ENCODE measurements at places on chromosomes 7 and 10.
A peak's percentile ranks its signal among the peaks of the same experiment; 100 is the strongest.

DNA sequence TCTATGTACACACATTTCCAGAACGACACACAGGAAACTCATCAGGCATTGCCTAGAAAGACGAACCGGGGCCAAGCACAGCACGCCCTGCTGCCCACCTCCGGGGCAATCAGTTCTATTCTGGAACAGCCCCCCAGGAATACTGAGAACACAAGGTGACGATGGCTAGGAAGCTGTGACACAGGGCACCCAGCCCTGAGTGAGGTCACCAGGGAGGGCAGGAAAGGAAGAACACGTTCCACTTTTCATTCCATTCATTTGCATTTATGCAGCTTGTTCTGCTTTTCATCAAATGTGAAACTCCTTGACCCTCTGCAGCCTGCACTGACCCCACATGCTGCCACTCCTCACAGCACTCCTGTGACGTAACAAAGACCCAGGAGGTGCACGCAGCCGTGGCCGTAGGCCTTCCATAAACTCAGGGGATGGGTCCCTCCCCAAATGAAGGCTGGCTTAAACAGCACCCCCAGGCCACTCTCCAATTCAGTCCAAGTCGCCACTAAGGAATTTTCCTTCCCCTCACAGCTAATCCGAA, 28.9 kb downstream of the MAD1L1 start:
- DNase-seq: no peak

DNA sequence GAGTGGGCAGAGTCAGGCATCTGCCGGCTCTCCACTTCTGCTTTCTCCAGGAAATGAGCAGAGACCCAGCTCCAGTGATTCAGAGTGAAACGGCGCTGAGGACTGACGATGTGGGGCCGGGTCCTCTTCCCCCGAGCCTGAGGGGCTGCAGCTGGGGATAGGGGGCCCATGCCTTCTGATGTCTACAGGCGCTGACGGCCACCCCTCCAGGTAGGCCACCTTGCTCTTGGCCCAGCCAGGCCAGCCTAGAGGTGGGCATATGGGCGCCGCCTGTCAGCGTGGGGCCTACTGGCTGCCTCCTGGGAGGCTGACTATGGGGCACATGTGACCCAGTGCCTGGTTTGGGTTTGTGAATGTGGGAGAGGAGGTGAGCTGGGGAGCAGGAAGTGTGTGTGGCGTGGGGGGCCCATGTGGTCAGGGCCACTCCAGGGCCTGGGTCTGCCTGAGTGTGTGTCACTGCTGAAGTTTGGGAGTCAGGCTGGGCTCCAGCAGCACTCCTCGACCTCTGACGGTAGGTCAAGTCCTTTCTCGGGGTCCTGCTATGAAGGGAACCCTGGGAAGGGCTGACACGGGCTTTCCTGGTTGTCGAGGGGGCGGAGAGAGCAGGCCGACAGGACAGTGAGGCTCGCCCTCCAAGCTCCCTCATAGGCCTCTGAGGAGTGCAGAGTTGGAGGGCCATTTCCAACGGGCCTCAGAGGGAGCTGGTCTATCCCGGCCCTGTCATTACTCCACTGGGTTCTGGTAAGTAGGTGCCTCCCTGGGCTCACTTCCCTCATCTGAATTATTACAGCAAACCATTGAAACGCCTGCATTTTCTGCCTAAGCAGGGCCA, at the start of gene WDFY4:
WDFY4 (plus strand) TSS at position 82 of the 832 bp plus-strand sequence. CDS start 24,860 bp downstream, outside the sequence.
- DNase-seq: no peak

DNA sequence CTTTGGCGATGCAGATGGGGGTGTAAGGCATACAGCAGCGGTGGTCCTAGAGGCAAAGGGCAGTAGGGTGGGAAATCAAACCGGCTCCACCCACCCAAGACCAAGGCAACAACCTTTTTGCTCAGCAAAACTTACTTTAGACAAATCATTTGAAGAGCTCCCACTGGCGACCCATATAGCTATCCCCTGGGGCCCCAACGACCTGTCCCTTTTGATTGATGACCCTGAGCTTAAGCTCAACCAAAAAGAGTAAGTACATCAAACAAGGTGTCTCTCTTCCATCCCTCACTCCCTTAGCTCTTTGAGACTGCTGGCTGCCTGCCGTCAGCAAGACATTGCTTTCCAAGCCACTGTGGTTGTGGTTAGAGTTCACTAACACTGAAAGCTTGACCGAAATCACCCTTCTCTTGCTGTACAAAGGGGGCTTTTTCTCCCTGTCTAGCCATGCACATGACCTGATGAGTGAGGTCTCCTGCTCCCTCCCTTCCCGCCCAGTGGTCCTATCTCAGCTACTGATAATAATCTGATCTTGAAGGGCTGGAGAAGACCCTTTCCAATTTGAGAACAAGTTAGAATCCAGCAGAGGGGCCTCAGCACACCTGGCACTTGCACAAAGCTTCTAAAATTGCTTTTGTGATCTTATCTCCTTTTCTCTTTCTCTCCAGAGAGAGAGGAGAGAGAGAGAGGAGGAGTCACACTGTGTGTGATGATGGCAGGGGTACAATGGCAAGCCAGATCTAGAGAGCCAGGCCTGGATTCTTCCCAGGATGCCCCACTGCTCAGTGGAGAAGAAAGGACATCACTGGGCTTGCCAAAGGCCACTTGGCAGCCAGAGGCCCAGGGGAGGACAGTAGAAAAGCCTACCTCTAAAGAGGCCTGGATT, 42.2 kb downstream of the XPNPEP1 start:
- DNase-seq: no peak

- no peak for DNase-seq
These were observed 82.7 kb downstream of the RAMP3 start for GRCh38 chr7:45240273-45240771.

DNA sequence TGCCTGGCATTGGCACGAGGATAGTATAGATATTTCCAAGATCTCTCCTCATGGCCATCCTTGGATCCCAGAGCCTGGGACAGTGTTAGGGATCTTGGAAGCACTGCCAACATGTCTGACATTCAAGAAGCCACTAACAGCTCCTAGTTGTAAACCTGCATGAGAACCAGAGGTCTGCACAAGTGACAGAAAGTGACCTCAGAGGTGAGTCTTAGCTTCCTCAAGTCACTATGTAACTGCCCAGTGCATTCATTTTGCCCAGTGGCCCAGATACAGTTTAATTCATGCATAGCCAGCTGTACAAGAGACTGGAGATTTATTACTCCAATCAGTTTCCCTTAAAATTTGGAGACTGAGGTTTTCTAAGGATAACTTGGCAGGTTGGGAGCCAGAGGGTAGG, 16.7 kb downstream of the SUGCT start:
- DNase-seq: no peak

DNA sequence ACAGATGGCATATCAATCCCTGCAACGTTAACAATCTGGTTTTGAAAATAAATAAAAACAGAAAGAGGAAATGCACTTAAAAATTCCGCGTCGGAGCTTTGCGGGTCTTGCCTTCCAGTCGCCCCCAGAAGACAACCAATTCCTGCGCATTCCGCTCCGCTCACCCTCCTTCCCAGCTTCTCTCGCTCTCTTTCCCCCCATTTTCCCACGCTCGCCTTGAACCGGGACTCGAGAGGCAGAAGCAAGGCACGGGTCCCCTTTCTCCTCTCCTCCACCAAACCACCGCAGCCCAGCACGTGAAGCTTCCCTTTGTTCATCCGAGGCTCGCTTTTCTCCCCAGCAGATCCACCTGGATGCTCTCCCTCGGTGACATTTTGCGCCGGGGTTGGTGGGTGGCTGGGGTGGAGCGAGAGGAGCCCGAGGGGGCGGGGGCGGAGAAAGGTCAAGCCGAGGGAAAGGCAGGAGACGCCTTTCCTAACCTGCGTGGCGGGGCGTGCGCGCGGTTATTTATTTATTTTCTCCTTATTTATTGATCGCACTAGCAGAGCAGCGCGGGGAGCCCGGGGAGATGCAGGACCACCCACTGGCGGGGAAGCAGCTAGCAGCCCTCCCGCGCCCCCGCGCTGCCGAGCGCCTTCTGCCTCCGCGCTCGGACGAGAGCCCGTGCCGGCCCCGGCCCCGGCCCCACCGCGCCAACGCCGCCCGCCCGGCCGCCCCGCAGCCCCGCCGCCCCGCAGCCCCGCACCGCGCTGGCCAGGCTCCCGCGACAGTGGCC, at the start of gene KCND2:
KCND2 (plus strand) TSS at position 475 of the 775 bp plus-strand sequence.
- no peak for DNase-seq

DNA sequence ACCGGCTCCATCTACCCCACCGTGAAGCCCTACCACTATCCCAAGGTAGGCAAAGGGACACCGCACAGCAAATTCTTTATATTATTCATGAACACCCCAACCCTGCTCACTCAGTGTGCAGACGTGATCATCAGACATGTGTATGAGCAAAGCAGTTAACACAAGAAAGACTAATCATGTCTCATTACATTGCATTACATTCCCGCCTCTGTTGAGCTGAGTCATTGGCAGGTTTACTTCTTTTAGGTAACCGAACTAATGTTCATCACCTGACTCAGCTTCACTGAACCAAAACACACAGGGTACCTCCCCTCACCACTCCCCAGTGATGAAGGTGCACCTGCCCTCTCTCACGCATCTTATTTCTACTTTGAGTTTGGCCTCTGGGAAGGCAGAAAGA, 233.4 kb downstream of the PAXIP1 start:
- no peak for DNase-seq

GRCh38 chr10:71319042-71319799, at the start of gene SLC29A3:
Gene SLC29A3 (plus strand): TSS chr10:71319259. CDS start chr10:71319310, 51 bp downstream.
- no peak for DNase-seq

DNA sequence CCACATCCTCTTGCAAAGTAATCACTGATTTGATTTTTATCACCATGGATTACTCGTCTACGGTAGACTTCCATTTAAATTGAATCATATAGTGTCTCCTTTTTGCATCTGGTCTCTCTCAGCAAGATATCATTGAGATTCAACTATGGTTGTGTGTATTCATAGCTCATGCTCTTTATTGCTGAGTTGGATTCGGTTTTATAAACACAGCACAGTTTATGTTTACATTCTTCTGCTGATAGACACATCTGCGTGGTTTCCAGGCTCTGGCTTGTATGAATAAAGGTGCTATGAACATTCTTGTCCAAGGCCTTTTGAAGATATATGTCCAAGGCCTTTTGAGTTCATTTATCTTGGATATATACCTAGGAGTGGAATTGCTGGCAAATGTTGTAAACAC, 356.5 kb upstream of the CELF2 start:
- no peak for DNase-seq

DNA sequence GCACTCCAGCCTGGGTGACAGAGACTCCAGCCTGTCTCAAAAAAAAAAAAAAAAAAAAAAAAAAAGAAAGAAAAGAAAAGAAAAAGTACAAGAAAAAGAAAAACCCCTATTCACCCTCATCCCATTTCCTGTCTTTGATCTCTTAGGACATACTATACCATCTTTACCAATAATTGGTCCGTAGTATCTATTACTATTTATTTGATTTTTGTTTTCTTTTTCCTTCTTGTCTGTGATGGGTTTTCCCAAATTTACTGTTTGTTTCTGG, 41.6 kb downstream of the PDIA4 start:
- DNase-seq: no peak

- no peak for DNase-seq
These were observed 29.9 kb upstream of the HNRNPH3 start for GRCh38 chr10:68301790-68302502.

GRCh38 chr7:102463841-102464576, 654 bp downstream of the ALKBH4 start:
- DNase-seq: no peak

- DNase-seq: peak; percentile 50
These were observed 208.4 kb downstream of the TPST1 start for GRCh38 chr7:66413379-66414114.

DNA sequence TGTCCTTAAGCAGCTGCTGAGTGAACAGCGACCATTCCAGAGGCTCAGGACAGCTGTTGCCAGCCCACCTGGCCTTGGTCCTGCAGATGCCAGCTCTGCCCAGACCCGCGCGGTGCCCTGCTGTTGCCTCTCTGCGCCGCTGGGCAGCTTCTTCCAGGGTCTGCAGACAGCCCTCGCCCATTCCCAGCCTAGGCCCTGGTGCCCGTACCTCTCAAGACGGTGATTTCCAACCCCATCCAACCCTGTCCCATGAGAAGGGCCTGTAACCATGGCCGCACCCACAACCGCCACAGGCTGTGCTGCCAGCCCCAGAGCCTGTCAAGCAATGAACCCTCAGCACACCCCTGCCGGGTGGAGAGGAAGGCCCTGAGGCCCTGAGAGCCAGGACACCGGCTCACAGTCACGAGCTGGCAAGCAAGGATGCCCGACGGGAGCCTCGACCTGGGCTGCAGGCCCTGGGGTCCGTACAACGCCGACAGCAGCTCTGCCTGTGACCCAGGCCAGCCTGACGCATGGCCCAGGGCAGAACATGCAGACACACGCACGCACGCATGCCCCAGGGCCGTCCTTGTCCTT, 231.9 kb downstream of the MAD1L1 start:
- DNase-seq: no peak

- no peak for DNase-seq
These were observed 76.0 kb upstream of the C1QL3 start for GRCh38 chr10:16597656-16598055.

- no peak for DNase-seq
These were observed 528.0 kb downstream of the NRG3 start for GRCh38 chr10:82402906-82403401.

DNA sequence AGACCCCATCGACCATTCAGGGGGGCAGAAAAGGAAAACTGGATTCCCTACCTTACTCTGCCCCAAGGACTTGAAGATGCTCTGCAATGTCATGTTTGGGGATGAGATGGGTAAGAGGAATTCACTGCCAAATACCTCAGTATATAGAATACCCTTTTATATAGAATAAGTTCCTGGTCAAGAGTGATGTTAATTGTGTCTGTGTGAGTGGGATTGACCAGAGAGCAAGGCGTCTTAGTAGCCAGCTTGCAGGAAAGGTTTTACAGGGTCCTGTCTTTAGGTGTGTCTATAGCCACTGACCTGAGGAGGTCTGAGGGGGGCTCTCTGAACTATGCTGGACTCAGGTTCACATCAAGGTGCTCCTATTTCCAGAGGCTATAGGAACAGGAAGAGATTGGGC, 1.4 kb downstream of the IFIT3 start:
- no peak for DNase-seq

DNA sequence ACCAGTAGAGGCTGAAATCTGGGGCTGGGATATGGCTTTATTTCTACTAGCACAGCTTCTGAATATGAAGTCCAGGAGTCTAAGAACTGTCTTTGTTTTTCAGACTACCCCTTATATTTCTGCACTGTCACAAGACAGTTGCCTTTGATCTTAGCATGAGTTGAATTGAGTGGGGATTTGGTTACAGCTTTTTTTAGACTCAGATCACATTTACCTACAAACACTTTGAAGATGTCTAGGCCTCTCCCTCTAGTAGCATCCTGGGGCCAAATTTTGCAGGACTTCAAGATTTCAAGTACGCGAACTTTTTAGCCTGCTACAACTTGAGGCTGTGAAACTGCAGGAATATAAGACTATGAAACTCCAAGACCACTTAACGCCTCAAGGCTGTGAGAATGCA, 240.2 kb downstream of the NEBL start:
- no peak for DNase-seq

GRCh38 chr10:90598513-90598912, 259.3 kb downstream of the HTR7 start:
- no peak for DNase-seq

DNA sequence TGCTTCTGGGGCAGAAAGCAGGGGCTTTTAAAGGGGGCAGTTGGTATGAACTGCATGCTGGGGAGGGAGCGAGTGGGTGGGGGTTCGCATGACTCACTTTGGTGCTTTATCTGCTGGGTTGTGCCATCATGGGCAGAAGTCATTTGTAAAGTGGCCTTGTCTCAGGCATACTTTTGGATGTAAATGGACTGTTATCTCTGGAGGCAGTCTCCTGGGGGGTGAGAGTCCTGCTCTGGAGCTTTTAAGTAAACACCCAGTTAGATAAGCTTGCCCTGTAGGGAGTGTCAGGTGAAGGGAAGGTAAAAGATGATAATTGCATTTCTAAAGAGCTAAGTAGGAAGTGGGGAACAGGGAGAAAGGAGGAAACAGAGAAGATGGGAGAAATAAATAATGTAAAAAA, 1.6 kb upstream of the GSTO1 start:
- no peak for DNase-seq

GRCh38 chr10:77010430-77010829, 627.2 kb downstream of the KCNMA1 start:
- no peak for DNase-seq
